ENCODE measurements at places on chromosomes 1 and 21.

GRCh38 chr1:15320267-15320666 is 73.2 kb downstream of the FHAD1 start:
- DNase-seq, result no peak

GRCh38 chr1:118339400-118340124 is 154.5 kb upstream of the SPAG17 start:
- no peak for DNase-seq

GRCh38 chr1:36572906-36573305 is 90.2 kb upstream of the CSF3R start:
- DNase-seq, result no peak

GRCh38 chr21:44294391-44295162 is 5.3 kb upstream of the PFKL start:
- DNase-seq, result peak; percentile 13

GRCh38 chr1:187477535-187477934 is 648.8 kb downstream of the PLA2G4A start:
- DNase-seq, result no peak

GRCh38 chr21:35309316-35309715 is 260.2 kb upstream of the RUNX1 start:
- DNase-seq, result no peak

GRCh38 chr1:38360807-38361206 is 314.2 kb upstream of the POU3F1 start:
- no peak for DNase-seq

DNA sequence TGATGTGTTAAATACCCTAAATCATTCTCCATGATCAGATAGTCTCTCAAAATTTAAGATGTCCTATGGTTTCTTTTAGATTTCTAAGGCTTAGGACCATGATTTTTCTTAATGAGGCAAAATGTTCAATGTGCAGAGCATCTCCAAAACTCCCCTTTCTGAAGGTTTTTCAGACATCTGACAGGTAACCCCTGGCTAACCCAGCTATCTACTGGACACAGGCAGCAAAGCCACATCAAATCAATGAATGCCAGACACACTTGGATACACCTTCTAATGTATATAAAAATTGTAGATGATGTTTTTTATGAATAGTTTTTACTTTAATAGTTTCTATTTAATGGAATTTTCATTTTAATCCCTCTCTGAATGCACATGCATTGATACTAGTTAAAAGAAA is 285.6 kb downstream of the GRIK1 start:
- DNase-seq, result no peak

DNA sequence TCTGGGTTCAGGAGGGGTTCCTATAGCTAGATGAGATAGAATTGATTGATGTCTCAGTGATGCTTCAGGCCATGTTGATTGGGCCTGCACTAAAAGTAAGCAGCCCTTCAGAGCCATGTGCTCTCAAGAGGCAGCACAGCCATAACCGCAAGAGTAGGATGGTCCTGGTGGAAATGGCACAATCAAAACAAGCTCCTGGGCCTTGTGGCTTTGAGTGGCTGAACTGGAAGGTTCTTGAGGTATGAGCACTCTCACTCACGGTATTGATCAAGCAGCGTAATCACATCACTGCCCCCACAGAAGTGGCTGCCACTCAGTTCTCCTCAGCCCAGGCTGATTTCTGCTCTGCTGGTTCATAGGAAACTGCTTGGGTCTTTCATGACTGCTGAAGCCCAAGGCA is 76.0 kb downstream of the DDR2 start:
- no peak for DNase-seq

DNA sequence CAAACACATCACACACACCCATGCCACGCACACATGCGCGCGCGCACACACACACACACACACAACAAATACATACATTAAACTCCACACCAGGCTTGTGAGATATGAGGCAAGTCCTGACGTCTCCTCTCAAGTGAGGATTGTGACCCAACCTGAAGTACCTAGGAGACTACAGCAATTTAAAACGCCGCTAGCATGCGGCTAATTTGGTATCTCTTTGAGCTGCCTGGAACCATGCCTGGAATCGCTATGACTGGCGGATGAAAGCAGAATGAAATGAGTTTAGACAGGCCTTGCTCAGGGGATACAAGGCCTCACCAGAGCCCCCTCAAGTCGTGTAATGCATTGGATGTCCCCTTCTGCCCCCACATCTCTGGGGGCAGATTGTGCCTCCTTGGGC is 1.6 kb upstream of the RAB7B start:
- no peak for DNase-seq

DNA sequence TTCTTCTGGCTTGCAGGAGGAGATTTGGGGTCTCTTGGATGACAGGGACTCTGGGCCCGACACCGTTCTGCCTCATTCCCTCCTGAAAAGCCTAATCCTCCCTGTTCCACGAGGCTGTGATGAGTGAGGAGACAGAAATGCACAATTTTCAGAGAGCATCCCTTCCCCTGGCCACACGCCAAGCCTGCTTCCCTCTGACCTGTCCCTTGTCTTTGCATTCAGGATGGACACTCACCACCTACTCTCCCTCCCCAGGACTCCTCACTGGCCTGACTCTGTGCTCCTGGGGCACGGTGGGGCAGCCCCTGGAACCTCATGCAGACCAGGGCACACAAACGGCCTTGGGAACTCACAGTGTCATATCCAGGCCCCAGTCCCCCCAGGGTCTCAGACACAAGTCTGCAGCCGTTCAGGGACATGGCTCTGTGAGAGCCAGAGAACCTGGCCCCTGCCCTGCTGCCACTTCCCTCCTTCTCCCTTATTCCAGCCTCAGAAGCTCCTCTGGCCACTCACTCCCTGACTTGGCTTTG is 3.5 kb upstream of the PRAMEF12 start:
- DNase-seq, result no peak

- DNase-seq, result no peak
Measured at GRCh38 chr1:39130325-39130724, 74.2 kb upstream of the MACF1 start.

DNA sequence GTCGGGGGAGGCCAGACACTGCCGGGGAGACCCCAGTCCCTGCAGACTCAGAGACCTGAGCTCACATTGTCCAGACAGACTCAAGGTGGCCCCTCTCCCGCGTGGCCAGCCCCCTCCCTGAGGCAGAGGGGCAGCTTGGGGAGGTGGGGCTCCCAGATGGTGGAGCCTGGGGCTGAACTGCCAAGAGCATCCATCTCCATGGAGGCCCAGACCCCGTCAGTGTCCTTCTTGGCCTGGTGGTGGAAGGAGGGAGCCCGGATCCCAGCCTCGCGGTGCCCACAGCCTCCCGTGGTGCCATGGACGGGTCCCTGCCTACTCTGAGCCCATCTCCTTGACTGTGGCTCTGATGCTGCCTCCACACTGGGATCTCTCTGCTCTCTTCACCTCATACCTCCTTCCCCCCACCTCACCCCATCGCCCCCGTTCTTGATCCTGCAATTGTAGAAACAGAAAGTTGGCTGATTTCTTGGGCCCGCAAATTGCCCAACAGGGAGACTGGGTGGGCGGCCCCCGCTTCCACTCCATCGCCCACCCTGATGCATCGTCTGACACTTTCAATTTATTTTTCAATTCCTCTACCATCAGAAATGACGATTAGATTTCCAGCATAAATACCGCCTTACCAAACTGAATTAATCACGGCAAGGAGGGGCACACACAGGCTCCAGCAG is 348.9 kb downstream of the MATN1 start:
- DNase-seq, result no peak

DNA sequence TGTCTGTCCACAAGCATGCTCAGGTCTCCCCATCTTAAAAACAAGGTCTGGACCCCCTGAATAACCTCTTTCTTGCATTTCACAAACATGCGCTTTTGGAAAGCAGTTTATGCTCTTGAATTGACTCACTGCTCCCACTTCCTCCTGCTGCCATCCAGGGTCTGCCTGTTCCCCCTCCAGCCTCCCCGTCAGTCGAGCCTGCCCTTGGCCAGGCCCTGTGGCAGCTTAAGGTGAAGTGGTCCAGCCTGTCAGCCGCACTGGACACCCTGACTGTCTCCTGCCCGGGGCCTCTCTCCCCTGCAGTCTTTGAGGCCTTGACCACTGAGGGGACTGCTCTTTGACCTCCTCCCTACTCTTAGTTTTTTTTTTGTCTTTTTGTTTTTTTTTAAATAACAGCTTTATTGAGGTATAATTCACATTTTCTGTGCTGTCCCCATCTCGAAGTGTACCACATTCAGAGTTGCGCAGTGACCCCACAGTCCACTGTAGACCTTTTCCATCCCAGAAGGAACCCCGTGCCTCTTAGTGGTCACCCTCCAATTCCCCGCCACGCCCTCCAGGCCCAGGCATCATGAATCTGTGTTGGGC is 18.3 kb downstream of the GPR137B start:
- no peak for DNase-seq

DNA sequence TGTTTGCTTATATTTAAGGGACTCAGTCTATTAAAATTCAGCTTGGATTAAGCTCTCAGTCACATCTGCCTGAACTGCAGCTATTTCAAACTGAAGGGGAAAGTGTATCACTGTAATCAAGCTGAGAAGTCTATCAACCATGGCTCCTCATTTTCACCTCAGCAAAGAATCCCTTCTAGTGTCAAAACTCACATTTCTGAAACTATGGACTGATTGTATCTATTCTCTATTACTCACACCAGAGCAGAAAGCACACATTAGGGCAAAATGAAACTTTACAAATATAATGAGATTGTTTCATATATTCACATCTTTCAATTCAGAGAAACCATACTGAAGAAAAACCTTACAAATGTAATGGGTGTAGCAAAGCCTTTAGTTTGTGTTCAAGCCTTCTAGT is 14.6 kb upstream of the C1orf146 start:
- no peak for DNase-seq

- no peak for DNase-seq
Measured at GRCh38 chr1:201537028-201537427, 1.9 kb upstream of the NAV1 start.

DNA sequence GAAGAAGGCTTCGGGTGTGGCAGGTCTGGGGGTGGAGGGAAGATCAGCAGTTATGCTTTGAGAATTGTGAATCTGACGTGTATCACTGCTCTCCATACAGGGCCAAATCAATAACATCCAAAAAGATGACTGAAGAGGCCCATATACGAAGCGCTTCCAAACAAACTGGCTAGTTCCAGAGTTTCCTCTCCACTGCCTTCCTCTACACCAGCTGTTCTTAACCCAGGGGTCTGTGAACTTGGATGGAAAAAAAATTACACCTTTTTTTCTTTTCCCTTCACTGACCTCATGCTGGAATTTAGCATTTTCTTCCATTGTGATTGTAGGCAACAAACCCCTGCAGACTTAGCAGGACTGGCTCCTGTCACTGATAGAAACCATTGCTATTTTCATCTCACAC is 77.1 kb upstream of the NBL1 start:
- DNase-seq, result no peak

DNA sequence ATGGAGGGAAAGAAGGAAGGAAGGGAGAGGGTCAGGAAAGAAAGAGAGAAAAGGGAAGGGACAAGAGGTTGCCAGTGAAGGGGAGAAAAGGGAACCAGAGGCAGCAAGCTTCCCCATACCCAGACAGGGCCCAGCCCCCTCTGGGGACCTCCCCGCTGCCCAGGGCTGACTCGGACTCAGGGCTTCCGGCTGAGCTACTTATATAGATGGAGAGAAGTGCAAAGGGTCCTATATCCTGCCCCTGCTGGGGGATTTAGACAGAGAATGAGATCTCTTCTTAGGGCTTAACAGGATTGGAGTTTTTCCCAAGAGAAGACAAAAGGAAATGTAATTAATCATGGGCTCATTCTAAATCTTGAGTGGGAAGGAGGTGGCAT is at the start of gene ETV3L:
Gene ETV3L (minus strand): TSS at position 176 of the 377 bp plus-strand sequence. CDS start 285 bp downstream, outside the sequence.
- DNase-seq, result no peak

GRCh38 chr1:150212070-150212469 is 23.8 kb downstream of the ANP32E start:
- DNase-seq, result no peak

- DNase-seq, result no peak
Measured at GRCh38 chr1:48190881-48191280, 31.6 kb upstream of the SLC5A9 start.

- DNase-seq, result no peak
Measured at GRCh38 chr1:13517193-13517812, 3.5 kb upstream of the LRRC38 start.

GRCh38 chr1:151616505-151616849 is 4.6 kb downstream of the SNX27 start:
- no peak for DNase-seq

DNA sequence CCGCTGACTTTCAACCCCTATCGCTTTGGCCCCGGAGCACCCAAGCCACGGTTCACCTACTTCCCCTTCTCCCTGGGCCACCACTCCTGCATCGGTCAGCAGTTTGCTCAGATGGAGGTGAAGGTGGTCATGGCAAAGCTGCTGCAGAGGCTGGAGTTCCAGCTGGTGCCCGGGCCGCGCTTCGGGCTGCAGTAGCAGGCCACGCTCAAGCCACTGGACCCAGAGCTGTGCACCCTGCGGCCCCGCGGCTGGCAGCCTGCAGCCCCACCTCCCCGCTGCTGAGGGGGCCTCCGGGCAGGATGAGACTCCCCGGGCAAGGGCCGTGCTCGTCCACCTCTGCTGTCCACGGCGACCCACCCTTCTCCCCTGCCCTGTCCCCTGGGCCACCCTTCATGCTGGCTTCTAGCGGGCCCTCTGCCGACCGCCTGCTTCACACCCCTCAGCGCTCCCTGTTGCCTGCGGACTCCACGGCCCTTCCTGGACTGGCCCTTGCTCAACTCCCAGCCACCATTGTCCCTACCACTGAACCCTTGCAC is 92.2 kb upstream of the TRABD2B start:
- no peak for DNase-seq

- DNase-seq, result no peak
Measured at GRCh38 chr21:44711327-44712202, at the start of gene TSPEAR. TSS of gene TSPEAR (minus strand) at chr21:44711572. CDS start at chr21:44711514, 58 bp downstream.

- DNase-seq, result no peak
Measured at GRCh38 chr1:99445486-99445885, 181.2 kb downstream of the PLPPR4 start.

- DNase-seq, result no peak
Measured at GRCh38 chr1:34286511-34286910, 109.8 kb downstream of the C1orf94 start.

GRCh38 chr1:59041646-59042277 is 255.1 kb upstream of the FGGY start:
- DNase-seq, result no peak

- DNase-seq, result no peak
Measured at GRCh38 chr1:11841245-11842153, 6.1 kb downstream of the NPPA start.

- DNase-seq, result no peak
Measured at GRCh38 chr21:26948194-26948593, 18.7 kb downstream of the ADAMTS5 start.

DNA sequence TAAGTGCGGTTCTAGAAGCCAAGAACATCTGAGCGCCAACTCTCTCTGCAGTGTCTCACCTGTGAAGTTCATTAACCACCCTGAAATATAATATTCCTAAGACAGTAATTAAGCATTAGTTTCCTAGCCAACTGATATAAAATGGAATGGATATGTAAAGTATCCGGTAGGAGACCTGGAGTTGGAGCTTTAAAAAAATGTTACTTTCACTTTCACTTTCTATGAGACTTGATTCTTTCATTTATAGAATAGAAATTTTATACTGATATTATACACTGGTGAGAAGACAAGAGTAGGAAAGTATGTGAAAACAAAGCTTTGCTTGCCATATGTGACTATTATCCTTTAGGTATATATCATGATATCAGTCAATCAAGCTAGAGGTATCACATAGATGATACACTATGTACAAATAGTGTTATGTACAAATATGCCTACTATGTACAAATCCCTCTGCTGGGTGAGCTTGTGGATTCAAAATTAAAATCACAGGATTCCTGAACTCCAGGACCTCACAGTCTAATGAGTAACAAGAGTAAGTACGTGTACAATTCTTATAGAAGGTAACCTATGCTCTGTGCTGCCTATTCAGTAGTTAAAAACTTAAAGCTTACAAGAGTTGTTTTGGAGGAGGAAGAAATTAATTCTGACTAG is 934.2 kb downstream of the TTLL7 start:
- no peak for DNase-seq

Data from CD4-positive, alpha-beta T cell treated with Interleukin-2 at 100 ng/mL for 4 hours (primary cell).